Adrenal gland (tissue), 19 donors: ENCODE measurements at places on chromosomes 5 and 9.

DNA sequence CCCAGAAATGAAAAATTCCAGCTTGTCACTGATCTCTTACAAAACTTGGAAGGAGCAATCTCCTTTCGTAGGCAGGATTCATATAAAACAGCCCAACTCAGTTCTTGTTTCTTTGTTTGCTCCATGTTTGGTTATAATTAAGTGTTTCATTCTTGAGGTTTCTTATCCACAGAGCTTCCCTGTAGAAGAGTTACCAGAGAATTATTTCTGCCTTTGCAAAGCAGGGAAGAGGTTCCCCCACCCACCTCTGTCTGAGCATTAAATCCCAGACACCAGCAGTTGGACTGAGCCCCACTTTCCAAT is 34.1 kb upstream of the RAI14 start:
- no peak for DNase-seq

GRCh38 chr9:127662617-127663016 is 44.2 kb upstream of the CFAP157 start:
- no peak for DNase-seq

GRCh38 chr9:133991964-133992779 is at the start of gene VAV2:
Gene VAV2, minus strand, starts transcription at chr9:133992324. Its CDS starts 46 bp downstream, at chr9:133992278.
- peak; percentile 78 for DNase-seq

- no peak for DNase-seq
These were observed 77.6 kb upstream of the LMX1B start for GRCh38 chr9:126536131-126536530.

DNA sequence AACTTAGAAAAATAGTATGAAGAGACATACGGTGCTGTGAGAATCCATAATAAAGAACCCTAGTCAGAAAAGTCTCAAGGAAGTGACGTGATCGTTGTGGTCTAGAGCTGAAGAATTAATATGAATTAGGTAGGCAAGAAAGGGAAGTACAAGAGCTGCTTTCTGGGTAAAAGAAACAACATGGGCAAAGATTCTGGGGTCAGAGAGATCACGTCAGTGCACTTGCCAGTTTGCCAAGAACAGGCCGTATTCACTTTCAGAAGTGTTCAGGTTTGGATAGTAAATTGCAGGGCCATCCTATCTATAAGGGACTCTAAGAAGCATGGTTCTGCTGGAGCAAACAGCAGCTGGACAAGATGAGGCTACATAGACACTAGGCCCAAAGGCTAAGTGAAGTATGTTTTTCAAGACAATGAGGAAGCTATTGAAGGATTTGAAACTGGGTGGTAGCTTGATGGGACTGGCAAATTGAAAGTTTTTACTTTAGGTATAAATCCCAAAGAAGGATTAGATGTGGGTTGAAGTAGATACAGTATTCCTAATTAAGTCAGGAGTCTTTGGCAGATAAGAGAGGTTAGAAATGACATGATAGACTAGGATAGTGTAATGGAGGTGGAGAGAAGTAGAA is 4.8 kb upstream of the CHD1 start:
- no peak for DNase-seq

- no peak for DNase-seq
These were observed 7.7 kb upstream of the NOTCH1 start for GRCh38 chr9:136553581-136553980.

DNA sequence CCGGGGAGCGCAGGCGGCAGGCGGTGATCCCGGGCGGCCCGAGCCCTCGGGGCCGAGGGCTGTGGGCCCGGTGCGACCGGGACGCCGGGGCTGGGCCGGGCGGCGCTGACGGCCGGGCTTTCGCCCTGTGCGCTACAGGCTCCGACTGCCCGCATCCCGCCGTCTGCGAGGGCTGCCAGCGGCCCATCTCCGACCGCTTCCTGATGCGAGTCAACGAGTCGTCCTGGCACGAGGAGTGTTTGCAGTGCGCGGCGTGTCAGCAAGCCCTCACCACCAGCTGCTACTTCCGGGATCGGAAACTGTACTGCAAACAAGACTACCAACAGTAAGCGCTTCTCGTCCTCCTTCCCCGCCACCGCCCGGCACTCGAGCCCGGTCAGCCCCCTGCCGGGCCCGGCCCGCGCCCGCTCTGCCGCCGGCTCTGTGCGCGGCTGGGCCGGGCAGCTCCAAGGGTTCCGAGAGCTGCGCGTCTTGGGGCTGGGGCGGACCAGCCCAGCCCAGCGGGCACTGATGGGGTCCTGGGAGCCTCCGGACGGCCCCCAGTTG is 1.6 kb downstream of the LMX1B start:
- DNase-seq: no peak

- no peak for DNase-seq
These were observed 241.7 kb downstream of the MCTP1 start for GRCh38 chr5:95043234-95043633.

GRCh38 chr5:36689225-36689624 is 82.8 kb downstream of the SLC1A3 start:
- no peak for DNase-seq

DNA sequence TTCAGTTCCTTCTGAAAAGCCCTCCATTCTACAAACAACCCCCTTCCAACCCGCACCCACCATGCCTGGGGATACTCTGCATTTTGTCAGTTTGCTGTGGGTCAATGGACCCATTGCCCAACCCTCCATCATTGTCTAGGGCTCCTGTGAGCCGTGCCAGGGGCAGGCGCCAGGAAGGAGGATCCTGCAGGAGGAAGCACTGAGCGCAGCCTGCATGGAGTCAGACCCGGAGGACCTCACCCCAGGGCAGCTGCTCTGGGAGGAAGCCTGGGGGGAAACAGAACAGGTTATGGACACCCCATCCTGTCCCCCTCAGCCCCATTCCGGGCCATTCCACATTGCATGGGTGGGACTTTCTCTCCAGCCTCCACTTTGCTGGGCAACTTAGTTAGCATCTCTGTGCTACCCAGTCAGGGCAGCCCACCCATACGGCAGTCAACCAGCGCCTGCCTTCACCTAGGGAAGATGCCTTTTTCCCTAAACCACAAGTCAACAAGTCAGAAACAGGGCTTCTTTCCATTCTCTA is 48.6 kb upstream of the VDAC1 start:
- no peak for DNase-seq
